ENCODE measurements at places on chromosomes 7 and 10.

GRCh38 chr10:55979203-55979602 is 381.9 kb downstream of the ZWINT start:
- no peak for DNase-seq

- DNase-seq, result no peak
Observed at GRCh38 chr7:141184532-141185190, 110.8 kb downstream of the TMEM178B start.

- DNase-seq, result no peak
Observed at GRCh38 chr7:130945411-130945811, 211.4 kb upstream of the KLF14 start.

GRCh38 chr10:58352956-58353610 is 18.3 kb downstream of the UBE2D1 start:
- DNase-seq, result no peak

GRCh38 chr7:598899-599298 is 79.3 kb upstream of the PDGFA start:
- peak; percentile 54 for DNase-seq

DNA sequence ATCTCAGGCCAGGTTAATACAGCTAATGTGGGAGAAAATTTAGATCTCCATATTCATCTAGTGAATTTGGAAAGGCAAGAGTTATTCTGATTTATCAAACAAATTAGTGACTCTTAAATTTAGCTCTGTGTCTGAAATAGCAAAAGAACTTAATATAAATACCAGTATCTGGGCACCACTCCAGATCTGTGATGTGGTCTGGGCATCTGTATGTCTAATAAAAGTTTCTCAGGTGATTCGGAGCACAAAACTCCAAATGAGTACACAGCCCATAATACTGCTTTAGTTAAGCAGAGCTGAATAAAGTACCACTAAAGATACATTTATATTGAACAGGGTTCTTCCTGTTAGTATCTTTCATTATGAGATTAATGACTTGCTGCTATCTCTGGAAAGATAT is 261.4 kb downstream of the BAMBI start:
- DNase-seq, result no peak

GRCh38 chr10:62071846-62072281 is 170.4 kb downstream of the ARID5B start:
- DNase-seq, result no peak

GRCh38 chr7:30268586-30268985 is 15.8 kb upstream of the ZNRF2 start:
- DNase-seq, result no peak

GRCh38 chr7:113519472-113519871 is 399.3 kb downstream of the PPP1R3A start:
- no peak for DNase-seq

DNA sequence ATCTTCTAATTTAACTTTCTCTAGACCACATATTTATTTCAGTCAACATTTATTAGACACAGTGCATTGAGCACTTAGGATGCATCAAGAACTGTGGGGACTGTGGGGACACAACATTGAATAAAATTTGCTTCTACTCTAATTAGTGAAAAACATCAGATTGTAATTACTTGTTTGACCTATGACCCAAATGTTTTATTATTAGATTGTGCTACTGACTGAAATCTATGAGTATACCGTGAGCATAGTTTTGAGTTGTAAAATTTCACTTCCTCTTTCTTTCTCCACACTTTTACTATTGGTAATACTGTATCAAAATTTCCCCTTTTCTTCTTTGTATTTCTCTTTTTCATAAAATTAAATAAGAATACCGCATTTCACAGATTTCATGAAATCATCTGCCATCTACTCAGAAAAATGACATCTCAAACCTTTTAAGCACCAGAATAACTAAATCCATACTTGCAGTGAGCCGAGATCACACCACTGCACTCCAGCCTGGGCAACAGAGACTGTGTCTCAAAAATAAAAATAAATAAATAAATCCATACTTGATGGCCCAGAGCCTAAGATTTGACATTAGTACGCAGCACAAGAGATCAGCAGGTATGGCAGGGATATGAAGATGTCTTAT is 25.4 kb upstream of the INPP5F start:
- no peak for DNase-seq

DNA sequence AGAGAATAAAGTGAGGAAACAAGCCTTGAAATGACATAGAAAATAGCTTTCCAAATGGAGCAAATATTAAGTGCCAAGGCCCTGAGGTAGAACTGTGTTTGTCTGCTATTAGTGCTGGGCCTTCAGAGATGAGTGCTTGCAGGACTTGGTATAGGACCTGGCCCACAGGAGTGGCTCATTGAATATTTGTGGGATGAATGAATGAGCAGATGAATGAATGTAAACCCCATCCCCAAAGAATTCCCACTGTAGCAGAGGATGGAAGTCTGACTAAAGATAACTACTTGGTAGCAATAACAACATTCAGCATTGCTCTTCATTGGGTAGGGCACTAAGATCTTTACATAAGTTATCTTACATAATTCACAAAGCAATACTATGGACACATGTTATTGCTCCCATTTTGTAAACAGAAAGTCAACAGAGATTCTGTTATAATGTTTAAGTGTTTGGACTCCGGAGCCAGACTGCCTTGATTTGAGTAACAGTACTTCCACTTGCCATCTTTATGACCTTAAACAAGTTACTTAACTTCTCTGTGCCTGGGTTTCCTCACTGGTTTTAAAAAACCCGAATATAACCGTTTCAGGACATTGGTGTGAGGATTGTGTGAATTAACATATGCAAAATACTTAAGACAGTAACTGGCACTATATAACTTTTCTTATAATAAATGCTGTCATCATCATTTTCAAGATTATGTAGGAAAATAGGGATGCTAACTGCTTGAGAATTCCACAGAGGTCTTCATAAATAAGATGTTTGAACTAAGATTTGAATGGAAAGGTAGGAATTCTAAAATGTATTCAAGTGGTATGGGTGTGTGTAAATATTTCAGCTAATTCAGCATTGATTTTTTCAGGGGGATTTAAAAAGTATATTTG is 141.9 kb downstream of the PRKG1 start:
- no peak for DNase-seq

DNA sequence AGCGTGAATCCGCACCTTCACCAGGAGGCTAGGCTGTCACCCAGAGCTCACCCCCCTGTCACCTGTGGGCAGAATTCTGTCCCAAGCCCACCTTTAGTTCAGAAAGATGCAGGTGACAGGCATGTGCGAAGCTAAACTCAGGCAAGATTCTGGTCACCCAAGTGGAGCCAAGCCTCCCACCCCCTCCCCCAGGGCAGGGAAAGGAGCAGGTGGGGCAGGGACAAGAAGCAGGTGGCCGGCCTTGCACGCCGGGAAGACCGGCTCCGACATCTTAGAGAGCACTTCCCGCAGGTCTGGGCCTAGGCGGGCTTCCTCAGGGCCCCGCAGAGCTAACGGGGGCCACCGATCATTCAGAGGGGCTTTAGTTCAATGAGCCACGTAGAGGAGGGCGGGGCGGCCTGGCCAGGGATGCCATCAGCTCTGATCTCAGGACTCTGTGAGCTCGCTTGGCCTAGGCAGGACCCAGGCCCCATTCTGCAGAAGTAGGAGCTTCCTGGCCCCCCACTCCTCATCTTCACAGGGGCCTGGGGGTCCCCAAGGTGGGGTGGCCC is 19.9 kb downstream of the UNCX start:
- no peak for DNase-seq

DNA sequence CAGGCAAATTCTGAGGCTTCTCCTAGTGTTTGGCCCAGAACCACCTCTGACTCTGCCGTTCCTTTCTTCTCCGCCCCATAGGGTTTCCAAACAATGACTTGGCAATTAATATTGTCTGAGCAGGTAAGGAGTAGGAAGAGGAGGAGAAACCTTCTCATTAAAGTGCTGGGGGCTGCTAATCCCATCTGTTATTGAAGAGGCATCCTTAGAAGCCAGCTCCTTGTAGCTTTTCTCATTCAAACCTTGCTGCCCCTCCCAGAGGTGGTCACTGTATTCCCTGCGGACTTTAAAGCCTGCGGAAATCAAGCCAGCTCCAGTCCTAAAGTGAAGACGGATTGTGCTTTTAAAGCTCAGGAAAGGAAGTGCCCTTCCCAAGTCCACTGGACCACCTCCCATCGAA is 1.4 kb upstream of the NKX1-2 start:
- DNase-seq, result no peak

DNA sequence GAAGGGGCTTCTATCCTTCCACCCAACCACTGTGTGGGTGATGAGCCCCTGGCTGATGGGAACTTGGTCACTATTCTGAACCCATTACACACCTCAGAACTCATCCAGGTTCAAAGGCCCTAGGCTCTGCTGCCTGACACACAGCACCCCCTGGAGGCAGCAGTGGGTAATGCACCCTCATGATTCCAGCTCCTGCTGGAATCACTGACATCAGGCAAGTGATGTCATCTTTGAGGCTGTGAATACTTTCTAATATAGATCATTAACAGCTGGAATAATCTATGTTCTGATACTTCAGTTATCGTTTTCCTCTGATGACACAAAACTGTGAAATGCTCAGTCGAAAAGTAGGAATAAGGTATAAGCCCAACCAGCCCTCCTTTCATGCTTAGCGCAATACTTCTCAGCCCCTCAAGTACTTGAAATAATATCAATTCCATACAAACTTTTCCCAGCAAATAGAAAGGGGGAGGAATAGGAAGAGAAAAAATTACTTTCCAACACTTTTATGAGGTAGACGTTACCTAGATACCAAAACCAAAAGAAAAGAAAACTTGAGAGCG is 7.5 kb upstream of the RBP3 start:
- peak; percentile 21 for DNase-seq

DNA sequence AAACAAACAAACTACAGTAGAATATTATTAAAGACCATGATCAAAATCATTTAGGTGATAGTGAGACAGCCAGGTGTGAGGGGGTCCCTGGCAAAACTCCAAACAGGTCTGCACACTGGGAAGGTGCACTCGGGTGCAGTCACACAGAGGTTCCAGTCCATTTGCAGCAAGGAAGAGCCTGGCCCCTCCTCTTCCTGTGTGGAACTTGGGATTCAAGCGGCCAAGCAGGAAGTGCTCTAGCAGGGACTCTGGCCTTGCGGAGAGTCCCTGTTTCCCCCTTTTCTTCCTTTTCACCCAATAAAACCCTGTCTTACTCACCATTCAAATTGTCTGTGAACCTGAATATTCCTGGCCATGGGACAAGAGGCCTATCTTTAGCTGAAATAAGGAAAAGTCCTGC is 181.8 kb downstream of the LRRTM3 start:
- no peak for DNase-seq

DNA sequence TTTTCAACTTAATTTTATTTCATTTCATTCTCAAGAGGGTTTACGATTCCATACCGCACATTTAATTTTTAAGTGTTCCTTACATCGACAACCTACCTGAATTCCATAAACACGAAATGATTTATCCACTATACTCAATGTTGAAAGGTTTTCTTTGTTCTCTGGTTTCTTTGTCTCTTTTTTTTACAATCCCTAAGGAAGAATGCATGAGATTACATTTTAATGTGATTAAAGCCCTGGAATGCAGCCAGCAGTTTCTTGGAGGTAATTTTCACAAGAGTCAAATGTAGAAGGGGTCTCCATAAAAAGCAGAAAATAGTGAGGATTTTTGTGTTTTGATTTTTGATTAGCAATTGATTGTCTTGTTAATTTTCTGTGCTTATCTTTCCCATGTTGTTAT is 59.2 kb upstream of the ADCY1 start:
- no peak for DNase-seq

GRCh38 chr7:159114981-159115380 is 29.7 kb downstream of the VIPR2 start:
- no peak for DNase-seq

GRCh38 chr10:132699411-132700155 is 86.4 kb downstream of the NKX6-2 start:
- no peak for DNase-seq

GRCh38 chr7:131244259-131244852 is 83.3 kb upstream of the MKLN1 start:
- DNase-seq, result no peak

DNA sequence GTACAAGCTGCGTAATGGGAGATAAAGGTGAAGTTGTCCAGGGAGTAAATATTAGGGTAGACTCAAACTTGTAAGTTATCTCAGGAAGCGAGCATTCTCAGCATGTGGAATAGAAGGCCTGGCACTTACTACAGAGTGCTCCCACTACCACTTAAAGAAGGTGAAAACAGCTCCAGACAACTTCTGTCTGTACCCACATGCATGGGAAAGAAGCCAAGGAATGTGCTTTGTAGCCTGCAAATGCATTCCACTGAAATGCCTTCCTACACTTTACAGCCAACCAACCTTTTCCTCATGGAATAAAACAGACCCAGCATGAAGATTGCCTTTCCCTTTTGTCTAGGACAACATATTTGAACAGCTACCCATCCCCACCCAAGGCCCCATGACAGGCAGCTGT is 45.4 kb upstream of the NPSR1 start:
- no peak for DNase-seq
